T-helper 9 cell (primary cell): ENCODE measurements at places on chromosomes 6 and 20.

DNA sequence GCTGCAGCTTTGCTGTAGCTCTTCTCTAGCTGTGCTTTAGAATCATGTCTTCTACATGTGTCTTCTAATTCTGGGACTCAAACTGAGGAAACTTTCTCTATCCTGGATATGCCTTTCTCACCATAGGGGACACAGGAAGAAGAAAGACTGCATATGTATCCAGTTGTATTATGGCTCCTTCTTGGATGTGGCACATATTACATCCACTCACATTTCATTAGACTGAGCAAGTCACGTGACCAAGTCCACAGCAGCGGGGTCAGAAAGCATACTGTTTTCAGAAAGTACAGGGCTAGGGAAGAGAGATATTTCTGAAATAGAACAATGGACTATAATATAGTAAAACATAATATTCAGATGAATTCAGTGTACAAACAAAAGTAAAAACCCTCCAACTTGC, 187.6 kb upstream of the RIMS1 start:
- no peak for DNase-seq

DNA sequence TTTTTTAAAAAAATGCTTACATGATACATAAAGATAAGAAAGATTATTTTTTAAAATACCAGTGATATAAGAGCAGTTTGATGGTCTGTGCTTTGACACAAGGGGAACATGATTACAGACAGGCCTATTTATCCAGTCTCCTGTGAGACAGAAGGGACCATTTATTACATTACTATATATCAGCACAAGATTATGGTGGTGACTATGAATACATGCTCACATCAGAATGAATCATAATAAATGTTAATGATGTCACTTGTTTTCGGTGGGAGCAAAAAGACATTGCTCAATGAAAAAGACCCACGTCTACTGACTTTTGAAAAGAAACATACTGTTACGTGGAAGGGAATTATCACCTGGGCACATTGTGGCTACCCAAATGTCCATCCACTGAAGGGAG, 455.1 kb downstream of the CDC5L start:
- DNase-seq: no peak

- no peak for DNase-seq
Observed at GRCh38 chr6:62298745-62299392, 12.8 kb upstream of the KHDRBS2 start.

- DNase-seq: no peak
Observed at GRCh38 chr6:142478117-142478516, 176.3 kb downstream of the ADGRG6 start.

DNA sequence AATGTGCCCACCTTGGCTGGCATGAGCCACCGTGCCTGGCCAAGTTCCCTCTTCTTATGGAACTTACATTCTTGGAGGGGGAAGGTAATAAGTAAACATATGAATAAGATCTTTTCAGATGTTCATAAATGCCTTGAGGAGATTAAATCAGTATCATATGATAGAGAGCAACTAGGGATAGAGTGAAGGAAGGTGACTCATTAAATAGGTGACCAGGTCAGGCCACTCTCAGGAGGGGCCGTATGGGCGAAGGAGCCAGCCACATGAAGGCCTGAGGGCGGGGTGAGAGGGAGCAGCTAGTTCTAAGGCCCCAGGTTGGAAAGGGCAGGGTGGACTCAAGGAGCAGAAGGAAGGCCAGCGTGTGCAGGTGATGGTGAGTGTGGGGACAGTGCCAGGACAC, 91.1 kb downstream of the UST start:
- DNase-seq: no peak

DNA sequence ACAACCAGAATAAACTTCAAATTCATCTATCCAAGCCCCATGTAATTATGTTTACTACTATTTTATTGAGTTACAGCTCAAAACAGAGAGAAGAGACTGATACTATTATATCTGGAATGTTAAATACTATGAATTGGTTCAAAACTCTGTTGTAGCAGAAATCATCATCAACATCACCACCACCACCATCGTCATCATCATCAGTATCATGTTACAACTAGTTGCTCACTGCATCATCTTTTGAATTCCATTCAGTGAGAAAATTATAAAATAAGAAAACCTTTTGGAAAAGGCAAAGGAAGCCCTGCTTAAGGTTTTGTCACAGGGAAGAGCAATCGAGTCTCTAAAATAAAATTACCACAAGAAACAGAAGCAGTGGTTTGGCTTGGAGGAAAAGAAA, 36.2 kb upstream of the THEMIS start:
- DNase-seq: no peak

DNA sequence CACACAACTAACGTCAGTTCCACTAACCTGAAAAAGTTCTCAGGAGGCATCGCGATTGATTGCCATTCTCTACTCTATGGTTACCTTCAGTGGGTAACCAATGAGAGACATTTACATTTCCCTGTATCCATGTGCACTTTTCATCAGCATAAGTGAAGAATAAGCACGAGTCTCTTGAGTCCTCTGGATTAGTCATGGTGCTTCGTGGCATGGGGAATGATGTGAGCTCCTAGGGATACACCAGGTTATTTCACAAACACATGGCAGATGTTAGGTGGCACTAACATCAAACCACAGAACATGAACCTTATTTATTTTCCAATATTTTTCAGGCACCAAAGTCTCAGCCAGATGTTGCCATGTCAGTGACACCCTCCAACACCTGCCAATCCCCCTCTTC, 64.0 kb downstream of the FYN start:
- no peak for DNase-seq

DNA sequence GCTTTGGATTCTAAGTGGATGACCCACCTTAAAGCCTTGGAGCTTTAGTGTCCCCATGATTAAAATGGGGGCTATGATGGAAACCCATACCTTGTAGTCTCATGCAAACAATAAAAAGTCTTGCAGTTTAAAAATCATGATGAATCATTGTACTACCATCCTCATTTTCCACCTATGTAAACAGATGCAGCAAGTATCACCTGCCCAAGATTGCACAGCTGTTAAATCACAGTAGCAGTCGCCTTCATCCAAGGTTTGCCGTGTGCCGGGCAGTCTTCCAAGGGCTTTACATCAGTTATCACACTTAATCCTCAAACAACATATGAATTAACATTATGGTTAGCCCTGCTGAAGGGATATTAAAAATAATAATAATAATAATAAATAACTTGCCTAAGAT, 210.3 kb downstream of the FOXA2 start:
- no peak for DNase-seq

GRCh38 chr6:16229700-16230099, 8.7 kb upstream of the GMPR start:
- no peak for DNase-seq
